Fibroblast of skin of left biceps (primary cell): ENCODE measurements at places on chromosomes 12 and 14.

- DNase-seq = no peak
Measured at GRCh38 chr14:69325646-69326265, 65.8 kb downstream of the GALNT16 start.

DNA sequence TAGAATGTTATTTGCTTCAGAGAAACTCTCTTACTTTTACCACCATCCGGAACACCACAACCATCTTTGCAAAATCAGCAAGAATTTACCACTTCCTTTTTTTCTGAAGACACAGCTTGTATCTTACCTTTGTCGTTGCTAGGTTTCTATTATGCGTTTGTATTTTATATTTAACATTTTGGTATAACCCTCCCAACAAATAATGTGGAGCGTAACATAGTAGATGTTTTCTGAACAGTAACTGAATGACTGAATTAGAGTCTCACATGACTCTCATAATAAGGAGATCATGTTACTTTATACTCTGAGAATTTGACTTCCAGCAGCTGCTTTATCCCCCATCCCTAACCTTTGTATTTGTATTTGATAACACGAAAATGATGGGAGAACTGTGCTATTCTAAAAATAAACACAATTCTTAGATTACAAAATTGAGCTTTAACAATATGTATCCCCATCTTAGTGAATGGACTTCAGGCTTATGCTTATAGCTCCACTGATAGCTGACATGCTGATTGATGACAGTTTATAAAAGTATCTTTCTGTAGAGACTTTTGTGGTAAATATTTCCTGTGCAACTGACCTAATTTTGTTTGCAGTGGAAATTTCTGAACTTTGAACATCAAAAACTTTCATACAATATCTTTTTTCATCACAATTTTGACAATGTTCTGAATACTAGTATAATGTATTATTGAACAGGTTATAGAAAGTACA, 7.9 kb upstream of the KLRB1 start:
- DNase-seq = no peak

DNA sequence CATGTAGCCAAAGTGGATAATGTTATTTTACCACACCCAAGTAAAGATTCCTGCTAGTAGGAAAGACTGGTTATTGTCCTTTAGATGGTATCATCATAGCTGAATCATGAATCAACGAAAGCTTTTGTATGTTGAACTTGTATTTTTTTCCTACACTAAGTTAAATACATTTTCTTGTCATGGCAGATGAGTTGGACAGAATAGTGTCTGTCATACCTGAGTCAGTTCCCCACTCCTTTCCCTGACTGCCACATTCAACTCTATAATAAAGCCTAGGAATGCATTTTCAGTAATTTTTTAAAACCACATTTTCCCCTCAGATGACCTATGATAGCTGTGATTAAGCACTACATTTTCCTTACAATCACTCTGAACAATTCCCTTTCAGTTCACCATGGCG, 9.3 kb upstream of the PTHLH start:
- no peak for DNase-seq

DNA sequence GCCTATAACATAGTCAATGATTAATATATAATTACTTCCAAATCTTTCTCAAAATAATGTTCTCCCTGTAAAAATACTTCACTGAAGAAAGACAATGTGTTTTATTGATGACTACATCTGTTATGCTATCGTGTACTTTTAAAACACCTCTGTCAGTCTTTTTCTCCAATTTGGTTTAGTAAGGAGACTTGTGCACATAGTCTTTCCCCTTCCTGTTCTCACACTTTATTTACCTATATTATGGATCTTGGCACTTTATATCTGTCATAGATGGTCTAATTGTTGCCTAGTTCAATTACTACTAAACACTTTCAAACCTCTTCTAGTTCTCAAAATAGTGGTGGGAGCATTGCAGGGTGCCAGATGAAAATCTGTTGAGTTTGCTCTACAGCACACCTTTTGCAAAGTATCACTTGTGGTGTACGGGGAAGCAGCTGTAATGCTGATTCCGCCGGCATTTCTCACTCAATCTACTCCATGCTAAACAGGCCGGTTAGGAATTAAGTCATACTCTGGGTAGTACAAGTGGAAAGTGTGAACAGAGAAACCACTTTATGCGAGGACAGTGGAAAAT, 1.1 kb upstream of the INSM2 start:
- DNase-seq = no peak

DNA sequence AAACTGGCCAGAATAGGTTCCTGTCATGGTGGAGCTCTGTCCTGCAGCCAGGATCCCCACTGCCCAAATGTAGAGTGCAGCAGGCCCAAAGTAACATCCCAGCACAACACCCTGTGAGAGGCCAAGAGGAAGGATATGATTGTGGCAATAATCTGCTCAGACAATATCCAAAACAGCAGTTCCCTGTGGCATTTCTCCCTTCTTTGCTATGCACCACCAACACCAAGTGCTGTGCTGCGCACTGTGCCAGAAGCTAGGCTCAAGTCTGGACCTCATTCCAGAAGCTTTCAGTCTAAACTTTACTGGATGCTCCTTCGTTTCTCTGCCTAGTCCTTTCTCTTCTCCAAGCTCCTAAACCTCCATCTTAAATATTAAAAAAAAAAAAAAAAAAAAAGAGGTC, 33.4 kb downstream of the SLC11A2 start:
- DNase-seq = no peak

DNA sequence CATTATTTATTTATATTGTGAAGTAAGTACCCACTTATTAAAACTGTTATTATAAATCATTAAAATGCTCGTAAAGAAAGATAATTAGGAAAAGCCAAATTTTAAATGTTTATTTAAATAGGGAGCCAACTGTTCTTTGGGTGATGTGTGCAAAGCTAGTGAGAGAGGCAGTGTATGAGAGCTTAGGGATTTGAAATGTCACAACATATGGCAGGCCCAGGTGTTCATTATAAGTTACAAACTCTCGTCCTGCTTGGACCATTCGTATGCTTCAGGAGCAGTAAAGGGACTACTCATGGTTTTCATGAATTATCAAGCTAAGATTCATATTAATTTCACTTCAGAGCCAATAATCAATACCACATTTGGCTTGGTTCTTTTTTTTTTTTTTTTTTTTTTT, 154.5 kb downstream of the TGFB3 start:
- DNase-seq = no peak

DNA sequence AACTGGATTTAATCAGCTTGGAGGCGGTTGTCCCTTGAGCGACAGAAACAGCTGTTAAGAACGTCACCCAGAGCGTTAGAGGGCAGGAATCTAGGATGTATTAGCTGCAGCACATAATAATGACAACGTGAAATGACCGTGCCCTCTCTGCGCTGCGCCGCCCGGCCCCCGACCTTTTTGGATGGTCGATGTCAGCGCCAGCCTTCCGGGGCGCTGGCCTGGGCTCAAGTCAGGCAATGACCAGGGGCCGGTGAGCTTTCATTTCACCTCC, 427 bp upstream of the TMEM120B start:
- DNase-seq = no peak

GRCh38 chr14:77883847-77884238, 83.9 kb downstream of the ADCK1 start:
- DNase-seq = no peak

DNA sequence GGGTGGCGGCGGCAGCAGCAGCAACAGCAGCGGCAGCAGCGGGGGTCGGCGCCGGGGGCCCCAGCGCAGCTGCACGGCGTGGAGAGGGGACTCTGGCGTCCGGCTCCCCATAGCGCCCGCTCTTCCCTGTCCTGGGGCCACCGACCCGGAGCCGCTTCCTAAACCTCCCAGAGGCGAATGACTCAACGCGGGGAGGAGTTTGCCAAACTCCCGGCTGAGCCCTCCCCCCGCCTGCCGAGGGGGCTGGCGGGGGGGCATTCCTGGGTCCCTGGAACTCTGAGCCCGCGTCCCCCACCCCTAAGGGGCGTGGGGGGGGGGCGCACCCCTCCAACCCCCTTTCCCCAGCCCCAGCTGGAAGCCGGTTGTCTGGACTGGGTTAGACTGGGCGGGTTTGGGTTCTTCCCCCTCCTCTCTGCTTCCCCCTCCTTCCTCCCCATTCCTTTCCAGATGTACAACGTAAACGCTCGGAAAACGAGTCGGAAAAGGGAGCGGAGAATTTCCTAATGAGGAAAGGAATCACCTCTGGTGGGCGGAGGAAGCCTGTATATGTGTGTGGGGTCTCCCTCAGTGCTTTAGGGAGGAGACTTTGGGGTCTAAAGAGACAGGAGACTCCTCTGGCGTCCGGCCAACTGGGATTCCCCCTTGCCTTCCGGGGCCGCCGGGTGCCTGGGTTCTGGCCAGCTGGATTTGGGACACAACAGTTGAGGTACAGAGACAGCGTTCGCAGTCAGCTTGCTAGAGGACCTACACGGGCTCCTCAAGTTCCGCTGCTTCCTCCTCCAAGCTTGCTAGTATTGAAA, at the start of gene ITGA5:
TSS of gene ITGA5 (minus strand) at position 179 of the 800 bp plus-strand sequence. CDS start at position 111, 68 bp downstream.
- peak; percentile 48 for DNase-seq

DNA sequence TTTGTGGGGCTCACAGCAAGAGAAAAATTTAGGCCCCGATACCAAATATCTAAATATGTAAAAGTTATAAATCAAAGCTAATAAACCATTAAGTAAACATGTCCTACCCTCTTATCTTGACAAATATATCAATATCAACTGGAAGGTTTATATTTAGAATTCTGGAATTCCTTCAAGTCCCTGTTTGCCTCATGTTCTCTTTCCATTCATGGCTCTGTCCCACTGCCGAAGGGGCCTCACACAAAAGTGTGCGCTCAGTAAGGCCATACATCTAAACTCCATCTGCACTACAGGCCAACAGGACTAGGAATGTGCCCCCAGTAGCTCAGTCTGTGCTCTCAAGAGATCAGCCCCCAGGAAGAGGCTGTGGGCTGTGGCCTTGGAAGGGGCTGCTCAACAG, 10.6 kb upstream of the ATP5MC2 start:
- DNase-seq = no peak

GRCh38 chr12:129815846-129816245, 88.0 kb downstream of the TMEM132D start:
- DNase-seq = no peak

GRCh38 chr14:106831322-106831720, 1304.9 kb downstream of the TMEM121 start:
- DNase-seq = no peak

DNA sequence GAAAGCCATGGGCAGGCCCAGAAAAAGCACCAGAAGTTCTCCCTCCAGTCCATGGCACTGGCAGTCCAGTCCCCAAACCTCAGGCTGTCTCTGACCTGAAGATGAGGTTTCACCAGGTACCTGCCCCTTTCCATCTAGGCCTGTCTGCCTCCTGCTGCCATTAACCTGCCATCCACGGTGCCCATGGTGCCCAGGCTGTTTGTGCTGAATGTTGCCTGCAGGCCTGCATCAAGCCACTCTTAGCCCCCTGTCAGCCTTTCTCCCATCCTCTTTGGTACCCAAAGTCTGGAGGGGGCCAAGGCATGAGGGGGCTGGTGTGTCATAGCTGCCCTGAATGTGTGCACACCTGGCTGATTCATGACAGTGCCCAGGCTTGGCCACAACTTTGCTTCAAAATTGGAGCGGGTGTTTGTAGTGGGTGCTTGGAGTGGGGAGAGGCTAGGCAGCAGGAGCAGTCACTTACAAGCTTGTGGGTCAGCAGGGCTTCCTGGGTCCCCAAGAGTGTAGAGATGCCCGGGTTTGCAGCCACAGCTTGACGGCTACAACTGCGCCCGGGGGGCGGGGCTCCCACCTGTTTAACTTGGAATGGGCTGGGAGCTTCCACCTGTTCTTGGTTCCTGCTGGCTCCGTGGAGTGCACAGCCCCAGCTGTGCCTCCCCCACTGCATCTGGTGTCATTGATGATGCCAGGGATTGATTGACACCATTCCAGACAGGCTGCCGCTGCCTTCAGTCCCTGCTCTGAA, 88.5 kb downstream of the GPHN start:
- DNase-seq = no peak

DNA sequence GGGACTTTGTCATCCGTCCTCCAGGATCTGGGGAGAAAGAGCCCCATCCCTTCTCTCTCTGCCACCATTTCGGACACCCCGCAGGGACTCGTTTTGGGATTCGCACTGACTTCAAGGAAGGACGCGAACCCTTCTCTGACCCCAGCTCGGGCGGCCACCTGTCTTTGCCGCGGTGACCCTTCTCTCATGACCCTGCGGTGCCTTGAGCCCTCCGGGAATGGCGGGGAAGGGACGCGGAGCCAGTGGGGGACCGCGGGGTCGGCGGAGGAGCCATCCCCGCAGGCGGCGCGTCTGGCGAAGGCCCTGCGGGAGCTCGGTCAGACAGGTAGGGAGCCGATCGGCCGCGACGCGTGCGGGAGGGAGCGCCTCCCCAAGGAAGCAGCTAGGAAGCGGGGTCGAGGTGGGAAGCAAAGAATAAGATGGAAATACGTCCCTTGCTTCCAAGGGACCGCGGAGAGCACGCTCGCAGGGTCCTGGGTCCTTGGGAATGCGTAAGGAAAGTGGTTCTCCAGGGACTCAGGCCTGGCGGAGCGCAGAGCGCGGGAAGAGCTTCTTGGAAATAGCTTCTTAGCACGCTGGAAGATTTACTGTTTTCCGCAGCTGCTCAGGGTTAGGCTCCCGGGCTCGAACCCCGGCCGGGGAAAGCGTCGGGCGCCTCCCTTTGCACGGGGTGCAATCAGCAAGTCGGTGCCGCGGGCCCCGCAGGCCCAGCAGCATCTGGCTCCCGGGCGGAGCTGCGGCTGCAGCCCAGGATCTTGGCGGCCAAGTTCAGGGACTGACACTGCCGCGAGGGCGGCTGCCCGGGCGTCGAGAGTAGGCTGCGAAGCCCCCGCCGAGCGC, 457 bp downstream of the SOCS2 start:
- no peak for DNase-seq

DNA sequence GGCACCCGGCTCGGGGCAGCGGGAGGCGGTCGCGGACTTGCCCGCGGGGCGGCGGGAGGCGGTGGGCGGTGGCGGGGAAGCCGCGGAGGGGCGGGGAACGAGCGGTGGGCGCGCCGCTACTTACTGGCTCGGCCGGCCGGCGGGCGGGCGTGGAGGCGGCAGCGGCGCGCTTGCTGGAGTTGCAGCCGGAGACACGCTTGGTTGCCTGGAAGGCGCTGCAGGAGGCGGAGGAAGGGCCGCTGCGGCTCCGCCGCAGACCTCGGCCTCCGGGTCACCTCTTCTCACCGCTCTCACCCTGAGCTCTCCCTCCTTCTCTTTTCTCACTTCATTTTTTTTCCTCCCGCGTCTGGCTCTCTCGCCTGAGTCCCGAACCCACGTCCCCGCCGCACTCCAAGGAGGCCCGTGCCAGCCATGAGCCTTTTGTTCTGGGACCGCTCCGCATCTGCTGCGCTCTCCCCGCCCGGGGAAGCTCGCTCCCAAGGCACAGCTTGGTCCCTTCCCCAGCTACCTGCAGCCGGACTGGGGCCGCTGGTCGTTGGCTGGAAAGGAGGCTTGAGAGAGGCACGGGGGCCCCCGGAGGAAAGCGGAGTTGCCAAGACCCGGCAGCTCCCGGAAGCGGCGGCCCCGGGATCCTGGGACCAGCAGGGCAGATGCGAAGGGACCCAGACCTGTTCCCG, 592 bp upstream of the KCNK10 start:
- DNase-seq = no peak

GRCh38 chr14:76698191-76698590, 63.1 kb upstream of the VASH1 start:
- DNase-seq = no peak

DNA sequence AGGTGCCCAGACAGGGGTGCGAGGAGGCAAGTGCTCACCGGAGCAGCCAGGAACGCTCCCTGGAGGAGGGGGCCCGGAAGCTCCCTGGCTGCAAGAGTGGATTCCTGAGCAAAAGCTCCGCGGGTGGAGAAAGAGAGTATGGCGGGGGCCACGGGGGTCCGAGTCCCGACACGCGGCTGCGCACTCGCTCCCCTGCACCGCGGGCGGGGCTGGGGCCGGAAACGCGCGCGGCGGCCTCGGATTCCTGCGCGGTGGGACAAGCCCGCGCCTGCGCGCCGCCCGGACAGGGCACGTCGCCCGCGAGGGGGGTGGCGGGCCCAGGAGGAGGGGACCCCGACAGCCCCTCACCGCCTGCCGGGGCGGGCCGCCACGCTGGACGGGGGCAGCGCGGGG, 27.8 kb upstream of the GPR132 start:
- peak; percentile 29 for DNase-seq
